ENCODE measurements at places on chromosomes 12 and 14.

DNA sequence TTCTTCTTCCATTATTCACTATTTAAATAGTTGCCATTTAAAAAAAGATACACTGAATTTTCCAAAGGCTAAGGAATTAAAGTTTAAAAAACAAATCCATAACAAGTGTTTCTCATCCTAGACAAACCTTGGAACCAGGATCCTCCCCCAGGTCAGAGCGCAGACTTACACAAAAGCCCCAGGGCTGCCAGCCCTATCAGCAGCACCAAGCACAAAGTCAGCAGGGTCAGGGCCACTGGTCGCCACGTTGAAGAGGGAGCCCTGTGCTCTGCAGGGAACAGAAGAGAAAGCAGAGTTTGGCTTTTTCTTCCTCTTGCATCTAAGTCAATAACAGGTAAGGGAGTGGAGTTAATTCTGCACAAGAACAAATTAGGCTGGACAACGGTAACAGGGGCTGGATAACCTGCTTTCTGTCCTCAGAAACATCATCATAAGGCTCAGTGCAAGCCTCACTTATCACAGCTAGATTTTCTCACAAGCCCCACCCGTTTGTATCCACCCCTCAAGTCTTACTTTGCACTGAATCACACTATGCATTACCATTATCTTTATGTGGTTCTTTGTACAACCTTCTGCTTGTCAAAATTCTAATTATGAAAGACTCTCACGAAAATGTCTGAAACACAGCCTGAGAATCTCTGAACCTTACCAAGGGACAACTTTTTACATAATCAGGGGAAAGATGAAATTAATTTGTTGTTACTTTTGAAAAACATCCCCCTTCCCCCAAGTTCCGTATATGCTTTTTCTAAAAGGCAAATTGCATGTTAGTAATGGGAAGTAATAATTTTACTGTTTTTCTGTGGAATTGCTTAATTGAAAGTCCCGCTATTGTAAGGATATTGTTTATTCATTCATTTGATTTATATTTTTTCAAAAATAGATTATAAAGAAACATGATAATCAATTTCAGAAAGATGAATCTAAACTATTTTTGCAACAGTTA, 9.6 kb downstream of the CLEC1A start:
- no peak for DNase-seq

DNA sequence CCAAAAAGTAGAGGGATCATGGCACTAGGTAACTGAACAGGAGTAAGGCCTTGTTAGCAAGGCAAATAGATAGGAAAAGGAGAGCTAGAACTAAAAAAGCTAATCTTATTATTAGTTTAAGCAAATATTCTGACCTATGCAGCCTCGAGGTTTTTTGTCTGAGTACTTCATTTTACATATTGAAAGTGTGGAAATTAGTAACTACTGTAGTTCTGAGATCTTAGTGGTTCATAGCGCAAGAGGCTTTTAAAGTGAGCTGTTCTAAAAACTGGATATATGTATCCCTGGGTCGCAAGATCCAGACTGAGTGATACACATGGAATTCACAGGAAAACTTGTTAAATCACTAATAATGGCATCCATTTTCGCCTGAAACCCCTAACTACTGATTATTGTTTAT, 411.0 kb upstream of the SOX5 start:
- DNase-seq = no peak

GRCh38 chr14:61512026-61512834, 183.1 kb upstream of the HIF1A start:
- no peak for DNase-seq

DNA sequence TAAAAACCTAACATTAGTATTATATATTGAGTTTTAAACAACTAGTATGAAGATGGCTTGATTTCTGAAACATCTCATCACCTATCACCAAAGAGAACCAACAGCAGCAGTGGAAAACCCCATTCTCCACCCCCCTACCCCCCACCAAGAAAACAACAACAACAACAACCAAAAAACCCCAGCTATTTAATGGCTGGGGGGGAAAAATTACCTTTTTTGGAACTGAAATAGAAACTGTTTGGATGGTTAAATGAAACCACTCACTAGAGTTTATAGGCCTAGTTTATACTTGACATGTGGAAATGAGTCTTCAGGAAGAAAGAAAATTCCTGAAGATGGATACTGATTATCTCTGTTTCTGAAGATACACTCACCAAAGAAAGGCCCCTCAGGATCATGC, 30.3 kb downstream of the PPP2R5E start:
- DNase-seq = no peak

DNA sequence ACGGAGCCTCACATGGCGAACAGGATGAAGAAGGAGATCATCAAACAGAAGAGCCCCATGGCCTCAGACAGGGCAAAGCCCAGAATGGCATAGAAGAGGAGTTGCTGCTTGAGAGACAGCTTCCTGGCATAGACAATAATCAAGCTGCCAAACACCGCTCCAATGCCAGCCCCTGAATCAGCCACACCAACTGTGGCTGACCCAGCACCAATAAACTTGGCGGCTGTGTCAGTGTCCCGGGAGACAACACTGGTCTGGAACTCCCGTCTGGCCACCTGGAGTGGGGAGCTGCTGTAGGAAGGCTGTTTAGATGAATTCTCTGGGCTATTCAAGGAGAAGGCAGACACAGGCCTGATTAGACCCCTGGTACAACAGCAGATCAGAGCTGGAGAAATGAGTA, 100.1 kb downstream of the HEATR5A start:
- no peak for DNase-seq

GRCh38 chr14:44446965-44447364, 60.1 kb downstream of the FSCB start:
- DNase-seq = no peak

GRCh38 chr12:96495841-96496545, 6.6 kb downstream of the CFAP54 start:
- no peak for DNase-seq

- peak; percentile 18 for DNase-seq
These were observed 707 bp downstream of the CPSF6 start for GRCh38 chr12:69239922-69240630.

DNA sequence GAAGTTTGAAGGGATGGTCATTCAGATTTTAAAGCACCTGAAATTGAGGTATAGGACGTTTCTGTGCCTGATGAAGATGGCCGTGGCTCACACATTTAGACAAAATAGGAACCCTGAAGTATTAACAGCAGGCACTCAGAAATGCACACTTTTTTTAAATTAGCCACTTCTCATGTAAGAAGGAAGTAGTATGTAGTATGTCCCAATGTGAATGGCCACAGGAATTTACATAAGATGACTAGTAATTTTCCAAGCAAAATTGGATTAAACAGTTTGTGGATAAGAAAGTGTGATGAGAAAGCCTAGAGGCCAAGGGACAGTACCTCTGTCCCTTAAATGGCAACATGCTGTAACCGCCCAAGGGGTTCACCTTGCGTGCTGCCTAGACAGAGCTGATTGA, 1.8 kb upstream of the MIS18BP1 start:
- no peak for DNase-seq

- DNase-seq = no peak
These were observed 1.4 kb downstream of the EEA1 start for GRCh38 chr12:92927436-92928281.

DNA sequence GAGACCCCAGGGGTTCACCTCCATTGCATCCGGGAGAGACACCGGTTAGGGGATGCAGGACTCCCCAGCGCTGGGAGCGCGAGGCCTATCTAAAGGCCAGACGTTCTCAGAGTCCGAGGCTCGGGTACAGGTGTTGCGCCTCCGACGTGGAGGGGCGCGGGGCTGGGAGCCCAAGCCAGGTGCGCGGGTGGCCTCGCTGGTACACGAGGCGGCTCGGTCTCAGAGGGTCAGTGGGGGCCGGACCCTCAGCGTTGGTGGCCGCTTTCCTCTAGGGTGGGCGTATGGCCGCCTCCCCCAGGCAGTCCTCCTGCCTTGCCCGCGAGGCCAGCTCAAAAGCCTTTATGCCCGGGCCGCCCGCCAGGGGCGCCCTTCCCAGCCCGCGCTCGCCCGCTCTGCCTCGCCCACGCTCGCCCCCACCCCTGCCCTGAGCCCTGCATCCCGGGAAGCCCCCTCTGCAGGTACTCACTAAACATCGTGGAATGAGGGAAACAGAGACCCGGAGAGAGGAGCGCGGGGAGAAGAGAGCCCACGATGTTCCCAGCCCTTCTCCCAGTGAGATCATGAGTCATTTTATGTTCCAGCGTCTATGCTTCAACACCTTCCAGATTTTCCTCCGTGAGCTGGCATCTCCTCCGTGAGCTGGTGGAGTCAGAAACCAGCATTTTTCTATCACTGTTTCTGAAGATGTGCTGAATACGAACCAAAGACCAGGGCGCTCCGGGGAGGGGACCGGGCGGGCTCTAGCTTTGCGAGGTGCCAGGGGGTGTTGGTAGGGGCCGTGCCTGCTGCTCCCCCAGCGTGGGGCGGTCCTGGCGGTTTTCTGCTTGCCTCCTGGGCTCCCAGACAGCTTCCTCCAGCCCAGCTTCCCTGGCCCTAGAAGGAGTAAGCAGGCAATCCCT, 73.8 kb downstream of the DIO3 start:
- DNase-seq = no peak

DNA sequence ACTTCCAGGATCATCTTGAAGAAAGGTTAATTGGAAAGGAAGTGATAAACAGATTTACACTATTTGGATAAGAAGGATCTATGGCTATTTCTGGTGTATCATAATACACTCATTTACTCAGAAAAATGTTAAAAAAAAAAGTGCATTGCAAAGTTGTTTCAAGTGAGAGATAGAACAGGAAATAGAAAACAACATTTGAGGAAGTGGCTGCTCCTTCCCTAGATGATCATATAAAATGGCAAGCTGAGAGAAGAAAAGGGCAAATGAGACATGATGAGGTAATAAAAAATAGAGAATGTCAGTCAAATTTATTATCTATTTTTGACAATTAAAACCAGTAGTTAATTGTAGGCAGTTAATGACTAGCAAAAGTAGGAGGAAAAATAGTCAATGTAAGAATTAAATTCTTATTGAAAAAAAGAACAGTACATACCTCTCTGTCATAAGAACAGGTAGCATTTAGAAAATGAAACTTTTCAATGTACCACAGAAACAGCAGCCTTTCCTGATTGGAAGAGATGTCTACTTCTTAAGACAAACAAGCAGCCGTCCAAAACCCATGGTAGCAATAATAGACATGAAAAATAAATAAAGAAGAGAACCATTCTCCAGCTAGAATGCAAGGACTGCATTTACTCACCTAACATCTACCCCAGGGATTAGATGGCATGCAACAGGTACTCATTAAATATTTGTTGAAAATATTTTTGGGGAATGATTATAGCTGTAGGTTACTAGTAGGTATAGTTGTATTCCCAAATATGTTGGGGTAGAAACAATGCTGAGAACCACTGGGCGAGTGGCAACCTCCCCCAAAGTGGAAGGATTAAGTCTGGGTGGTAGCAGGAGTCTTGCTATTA, 63.9 kb upstream of the GRIP1 start:
- no peak for DNase-seq
